Caki2 (cell line): ENCODE measurements at places on chromosomes 1 and 21. TPM values are rescaled to one million over a fixed set of nuclear protein-coding genes. Genes with fewer than 3 reads are reported as not detected.

GRCh38 chr21:42289926-42290325, 25.3 kb downstream of the TFF3 start:
- DNase-seq = no peak

DNA sequence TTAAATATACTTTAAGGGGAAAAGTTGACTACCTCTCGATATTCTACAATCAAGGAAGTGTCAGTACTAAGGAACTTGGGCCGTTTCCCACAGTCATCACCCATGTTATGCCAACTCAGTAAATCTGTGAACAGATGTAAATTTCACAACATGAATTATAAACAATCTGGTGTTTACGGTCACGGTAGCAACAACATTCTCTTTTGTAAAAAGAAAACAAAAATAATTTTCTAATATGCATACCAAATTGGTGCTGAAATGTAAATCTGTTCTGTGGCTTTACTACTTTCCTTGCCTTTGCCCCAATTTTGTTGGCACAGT, 1.2 kb downstream of the SH3GLB1 start:
- no peak for DNase-seq

DNA sequence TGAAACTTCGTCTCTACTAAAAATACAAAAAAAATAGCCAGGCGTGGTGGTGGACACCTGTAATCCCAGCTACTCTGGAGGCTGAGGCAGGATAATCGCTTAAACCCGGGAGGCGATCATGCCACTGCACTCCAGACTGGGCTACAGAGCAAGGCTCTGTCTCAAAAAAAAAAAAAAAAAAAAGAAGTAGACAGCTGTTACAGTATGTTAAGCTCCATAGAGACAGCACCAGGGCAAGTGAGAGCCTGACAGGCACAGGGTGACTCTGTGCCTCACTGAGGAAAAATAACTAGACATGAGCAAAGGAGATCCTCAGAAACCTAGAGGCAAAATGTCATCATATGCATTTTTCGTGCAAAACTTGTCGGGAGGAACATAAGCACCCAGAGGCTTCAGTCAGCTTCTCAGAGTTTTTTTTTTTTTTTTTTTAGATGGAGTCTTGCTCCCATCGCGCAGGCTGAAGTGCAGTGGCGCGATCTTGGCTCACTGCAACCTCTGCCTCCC, 9.0 kb upstream of the PRDX1 start:
- DNase-seq = no peak

- no peak for DNase-seq
Observed at GRCh38 chr1:17509363-17509762, 30.1 kb upstream of the ARHGEF10L start.

DNA sequence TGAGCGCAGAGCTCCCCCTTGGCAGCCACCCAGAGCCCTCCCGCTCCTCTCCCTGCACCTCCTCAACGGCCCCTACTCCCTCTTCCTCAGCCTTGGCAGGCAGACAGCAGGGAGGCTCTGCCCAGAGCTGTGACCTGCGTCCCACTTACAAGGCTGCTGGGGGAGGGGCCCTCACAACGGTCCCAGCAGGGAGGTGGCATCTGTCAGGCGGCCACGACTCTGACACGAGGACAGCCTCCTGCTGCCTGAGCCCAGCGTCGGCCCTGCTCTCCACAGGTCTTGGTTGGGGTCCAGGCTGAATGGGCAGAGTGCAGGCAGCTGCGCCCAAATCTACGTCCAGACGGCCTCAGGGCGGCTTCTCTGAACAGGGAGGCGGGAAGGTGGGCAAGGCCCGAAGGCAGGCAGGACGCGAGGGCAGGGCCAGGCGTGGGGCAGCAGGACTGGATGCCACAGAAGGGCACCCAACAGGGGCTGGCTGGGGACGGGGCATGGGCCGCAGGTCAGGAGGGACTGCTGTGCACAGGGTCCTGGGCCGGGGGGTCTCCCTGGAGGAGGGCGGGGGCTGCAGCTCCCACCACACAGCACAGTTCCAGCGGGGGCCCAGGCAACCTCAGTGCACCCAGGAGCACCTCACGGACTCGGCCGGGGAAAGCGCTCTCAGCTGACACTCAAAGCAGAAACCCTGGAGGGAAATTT, 7.5 kb downstream of the SLC19A1 start:
- DNase-seq = no peak

DNA sequence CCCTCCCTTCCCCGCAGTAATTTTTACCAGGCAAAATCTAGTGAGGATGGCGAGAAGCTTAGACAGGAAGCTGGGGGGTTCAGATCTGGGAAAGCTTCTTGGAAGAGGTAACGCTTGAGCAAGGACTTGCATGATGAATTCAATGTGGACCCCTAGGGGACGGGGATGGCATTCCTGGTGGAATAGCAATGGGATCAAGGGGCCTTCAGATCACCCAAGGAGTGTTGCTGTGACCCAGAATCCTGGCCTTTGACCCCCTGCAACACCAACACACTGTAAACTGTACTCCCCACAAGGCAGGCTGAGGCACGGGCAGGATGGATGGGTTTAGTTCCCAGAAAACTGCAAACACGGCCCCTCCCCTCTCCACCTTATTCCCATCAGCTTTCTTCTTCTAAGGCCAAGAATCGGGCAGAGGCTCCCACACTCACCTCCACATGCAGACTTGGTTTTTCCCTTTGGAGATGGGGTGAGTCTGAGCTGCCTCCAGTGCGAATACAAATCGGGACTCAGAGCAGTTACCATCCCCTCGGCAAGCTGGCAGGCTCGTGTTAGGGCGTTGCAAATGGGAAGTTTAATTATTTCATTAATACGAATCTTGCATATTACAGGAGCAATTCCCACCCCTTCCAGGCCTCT, 20.1 kb downstream of the DISP3 start:
- no peak for DNase-seq

DNA sequence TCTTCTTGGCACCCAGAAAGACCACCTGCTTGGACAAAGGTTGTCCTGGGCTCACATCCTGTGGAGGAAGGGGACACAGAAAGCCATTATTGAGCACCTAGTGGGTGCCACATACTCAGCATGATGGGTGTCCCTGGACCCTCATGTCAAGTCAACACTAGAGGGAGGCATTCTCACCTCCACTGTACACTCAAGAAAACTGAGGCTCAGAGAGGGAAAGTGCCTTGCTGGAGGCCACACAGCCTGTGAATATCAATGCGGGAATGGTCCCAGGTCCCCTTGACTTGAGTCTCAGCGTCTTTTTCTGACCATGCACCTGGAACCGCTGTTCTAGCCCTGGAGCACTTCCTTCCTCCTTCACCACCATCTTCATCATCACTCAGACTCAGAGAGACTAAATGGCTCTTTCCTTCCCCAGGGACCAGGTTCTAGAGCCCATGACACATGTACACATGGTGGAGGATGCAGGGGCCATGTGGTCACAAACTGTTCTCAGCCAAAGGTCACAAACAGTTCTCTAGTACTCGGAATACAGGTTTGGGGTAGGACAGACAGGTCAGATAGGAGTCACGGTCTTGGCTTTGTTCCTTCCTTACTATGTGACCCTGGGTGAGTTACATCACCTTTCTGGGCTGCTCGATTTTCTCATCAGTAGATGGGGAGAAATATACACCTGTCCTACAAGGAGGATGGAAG, 89.2 kb upstream of the WNT4 start:
- no peak for DNase-seq

- DNase-seq = no peak
Observed at GRCh38 chr1:229228522-229228921, 42.4 kb upstream of the RAB4A start.

DNA sequence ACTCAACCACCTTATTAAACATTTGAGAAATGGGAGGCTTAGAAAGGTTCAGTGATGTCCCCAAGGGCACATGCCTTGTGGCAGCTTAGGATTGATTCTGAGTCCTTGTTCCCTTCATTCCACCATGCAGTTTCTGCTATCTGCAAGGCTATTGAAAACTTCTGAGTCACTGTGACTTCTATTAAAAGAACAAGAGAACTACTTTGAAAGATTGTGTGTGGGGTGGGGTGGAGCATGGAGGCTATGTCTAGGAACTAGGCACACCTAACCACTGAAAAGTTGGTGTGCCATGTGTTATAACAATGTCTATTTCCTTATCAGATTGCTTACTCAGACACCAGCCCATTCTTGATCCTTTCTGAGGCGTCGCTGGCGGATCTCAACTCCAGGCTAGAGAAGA, 10.8 kb downstream of the MTARC1 start:
- DNase-seq = no peak

DNA sequence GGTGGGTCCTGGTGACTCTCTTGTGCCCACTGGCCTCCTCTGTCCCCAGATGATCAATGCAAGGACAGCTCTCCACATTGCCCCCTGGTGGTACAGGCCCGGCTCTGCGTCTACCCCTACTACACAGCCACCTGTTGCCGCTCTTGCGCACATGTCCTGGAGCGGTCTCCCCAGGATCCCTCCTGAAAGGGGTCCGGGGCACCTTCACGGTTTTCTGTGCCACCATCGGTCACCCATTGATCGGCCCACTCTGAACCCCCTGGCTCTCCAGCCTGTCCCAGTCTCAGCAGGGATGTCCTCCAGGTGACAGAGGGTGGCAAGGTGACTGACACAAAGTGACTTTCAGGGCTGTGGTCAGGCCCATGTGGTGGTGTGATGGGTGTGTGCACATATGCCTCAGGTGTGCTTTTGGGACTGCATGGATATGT, 10.8 kb downstream of the ADAMTSL4 start:
- DNase-seq = peak; percentile 51

DNA sequence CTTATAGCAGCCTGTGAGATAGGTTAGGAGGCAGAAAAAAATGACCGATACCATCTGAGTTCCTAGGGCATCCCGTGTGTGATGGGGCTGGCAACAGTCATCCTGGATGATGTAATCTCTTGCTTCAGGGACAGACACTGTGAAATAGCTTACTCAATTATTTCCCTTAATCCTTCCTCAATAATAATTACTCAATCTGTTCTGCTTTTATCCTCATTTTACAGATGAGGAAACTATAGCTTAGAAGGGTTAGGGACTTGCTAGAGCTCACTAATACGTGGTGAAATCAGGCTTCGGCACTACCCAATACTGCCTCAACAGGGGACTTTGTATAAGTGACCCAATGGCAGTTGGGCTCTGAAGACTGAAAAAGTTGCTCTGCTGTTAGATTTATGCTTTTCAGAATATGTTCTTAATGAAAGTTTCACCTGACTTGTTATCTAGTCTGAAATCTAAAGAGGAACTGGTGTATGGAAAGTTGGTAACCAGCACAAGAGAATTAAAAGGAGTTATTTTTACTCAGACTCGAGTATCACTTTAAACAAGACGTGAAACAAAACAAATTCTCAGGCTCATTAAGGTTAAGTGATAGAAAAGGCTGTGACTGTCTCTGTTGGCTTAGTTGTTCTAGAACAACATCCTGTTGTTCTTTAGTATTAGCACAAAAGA, 14.4 kb downstream of the CD55 start:
- DNase-seq = no peak

GRCh38 chr1:82491301-82492048, 690.7 kb downstream of the ADGRL2 start:
- no peak for DNase-seq

DNA sequence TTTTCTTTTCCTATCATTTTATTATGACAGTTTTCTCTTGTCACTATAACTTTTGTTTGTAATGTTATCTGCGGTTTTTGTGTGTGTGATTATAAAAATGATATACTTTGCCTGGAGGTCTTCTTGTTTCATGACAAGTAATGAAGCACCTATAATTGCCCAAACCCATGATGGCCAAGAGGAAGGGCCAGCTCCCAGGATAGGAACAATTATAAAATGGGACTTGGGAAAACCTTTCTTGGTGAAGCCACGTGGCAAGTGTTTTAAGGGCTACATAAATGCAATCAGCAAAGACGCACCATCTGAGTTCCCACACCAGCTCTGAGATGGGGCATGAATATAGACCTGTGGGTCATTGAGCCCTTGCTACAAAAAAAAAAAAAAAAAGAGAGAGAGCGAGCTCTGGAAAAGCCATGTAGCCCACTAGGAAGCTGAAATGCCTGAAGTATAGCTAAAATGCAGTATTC, 462.6 kb upstream of the RUNX1 start:
- no peak for DNase-seq

DNA sequence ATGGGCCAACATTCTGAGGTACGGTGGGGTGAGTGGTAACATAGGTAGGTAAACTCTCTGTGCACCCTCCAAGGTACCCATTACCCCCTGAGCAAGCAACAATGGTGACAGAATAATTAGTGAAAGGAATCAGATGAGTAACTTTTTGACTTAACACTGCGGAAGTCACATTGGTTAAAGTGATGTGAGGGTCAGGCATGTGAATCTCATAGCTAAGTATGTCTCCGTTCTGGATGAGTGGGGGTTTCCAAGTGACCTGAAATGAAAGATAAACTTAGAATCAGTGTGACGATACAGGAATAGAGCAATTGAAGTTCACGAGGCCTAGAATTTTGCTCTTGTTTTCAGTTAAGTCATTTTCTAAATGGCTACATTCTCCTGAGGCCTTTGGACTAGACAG, 311.7 kb downstream of the KCTD3 start:
- no peak for DNase-seq

DNA sequence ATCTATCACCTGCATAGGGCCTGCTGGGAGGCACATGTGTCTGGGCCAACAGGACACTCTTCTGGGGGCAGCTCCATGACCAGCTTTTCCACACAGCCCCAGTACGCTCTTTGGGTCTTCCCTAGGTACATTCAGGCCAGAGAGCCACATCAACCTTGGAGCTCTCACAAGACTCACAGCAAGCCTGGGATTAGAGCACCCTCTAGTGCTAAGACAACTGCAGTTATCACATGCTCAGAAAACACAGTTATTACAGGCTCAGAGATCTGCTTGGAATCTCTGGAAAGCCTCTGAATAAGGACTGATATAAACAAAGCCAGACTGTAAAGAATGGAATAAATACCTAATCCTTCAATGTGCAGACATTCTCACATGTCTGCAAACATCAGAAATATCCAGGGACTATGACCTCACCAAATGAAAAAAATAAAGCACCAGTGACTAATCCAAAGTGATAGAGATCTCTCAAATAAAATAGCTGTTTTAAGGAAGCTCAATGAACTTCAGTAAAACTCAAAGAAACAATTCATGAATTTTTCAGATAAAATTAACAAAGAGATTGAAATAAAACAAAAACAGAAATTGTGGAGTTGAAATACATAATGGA, 563.9 kb upstream of the NR5A2 start:
- no peak for DNase-seq

The LRRC39 gene
- 0.12 TPM in 1 of 2 replicates, not detected in the other for total RNA-seq

The MROH7 gene
- total RNA-seq = not detected in 2 replicates

The FAM131C gene
- 2.1 and 2.4 TPM in 2 replicates for total RNA-seq

The TRAF3IP3 gene
- not detected in 2 replicates for total RNA-seq

The FMO1 gene
- total RNA-seq = not detected in 2 replicates

The PLA2G2A gene
- total RNA-seq = not detected in 2 replicates
